IPS-NIHi11 (cell line): ENCODE measurements at places on chromosomes 3 and 15.

GRCh38 chr3:8273479-8273878, 228.1 kb upstream of the LMCD1 start:
- DNase-seq: no peak

- no peak for DNase-seq
Measured at GRCh38 chr15:65384505-65384894, 6.7 kb upstream of the IGDCC3 start.

- DNase-seq: peak; percentile 11
Measured at GRCh38 chr15:47027322-47027946, 689.9 kb upstream of the SEMA6D start.

DNA sequence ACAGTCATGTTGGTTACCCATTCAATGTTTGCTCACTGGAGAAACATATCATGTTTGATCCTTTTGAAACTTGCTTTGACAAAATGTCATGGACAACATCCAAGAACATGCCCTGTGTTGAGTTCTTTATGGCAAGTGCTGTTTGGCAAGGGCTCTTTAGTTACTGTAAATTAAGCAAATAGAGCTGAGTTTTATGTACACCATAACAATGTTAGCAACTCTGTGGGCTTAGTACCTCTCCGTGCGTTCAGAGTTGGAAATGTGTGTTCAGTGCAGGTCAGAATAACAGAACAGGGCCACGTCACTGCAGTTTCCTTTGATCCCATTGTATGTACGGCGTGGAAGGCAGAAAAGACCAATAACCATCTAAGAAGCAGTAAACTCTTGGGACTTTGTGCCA, 132.5 kb downstream of the MYRIP start:
- DNase-seq: no peak

DNA sequence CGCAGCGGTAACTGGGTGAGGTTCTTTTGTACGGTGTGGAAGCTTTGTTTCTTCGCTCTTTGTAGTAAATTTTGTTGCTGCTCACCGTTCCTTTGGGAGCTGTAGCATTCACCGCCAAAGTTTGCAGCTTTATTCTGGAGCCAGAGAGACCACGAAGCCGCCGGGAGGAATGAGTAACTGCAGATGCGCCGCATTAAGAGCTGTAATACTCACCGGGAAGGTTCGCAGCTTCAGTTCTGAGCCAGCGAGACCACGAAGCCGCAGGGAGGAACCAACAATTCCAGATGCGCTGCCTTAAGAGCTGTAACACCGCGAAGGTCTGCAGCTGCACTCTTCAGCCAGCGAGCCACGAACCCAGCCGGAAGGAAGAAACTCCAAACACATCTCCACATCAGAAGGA, 56.0 kb upstream of the DYNC1LI1 start:
- no peak for DNase-seq

- peak; percentile 49 for DNase-seq
Measured at GRCh38 chr15:22895465-22896190, 57.2 kb downstream of the NIPA2 start.

DNA sequence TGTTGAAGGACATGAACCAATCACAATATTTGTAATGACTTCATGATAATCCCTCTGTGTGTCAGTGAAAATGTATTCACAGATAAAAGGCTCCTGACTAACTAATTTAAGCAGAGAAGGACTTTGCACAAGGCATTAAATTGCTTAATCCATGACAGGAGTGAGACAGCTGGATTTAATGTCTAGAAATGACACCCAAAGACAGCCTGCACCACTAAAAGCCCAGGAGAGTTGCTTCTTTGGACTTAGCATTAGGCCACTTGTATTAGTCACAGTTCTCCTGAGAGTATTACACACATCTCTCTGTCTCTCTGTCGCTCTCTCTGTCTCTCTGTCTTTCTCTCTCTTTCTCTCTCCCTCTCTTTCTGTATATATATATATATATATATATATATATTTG, 180.4 kb downstream of the GOLGA8K start:
- DNase-seq: no peak

DNA sequence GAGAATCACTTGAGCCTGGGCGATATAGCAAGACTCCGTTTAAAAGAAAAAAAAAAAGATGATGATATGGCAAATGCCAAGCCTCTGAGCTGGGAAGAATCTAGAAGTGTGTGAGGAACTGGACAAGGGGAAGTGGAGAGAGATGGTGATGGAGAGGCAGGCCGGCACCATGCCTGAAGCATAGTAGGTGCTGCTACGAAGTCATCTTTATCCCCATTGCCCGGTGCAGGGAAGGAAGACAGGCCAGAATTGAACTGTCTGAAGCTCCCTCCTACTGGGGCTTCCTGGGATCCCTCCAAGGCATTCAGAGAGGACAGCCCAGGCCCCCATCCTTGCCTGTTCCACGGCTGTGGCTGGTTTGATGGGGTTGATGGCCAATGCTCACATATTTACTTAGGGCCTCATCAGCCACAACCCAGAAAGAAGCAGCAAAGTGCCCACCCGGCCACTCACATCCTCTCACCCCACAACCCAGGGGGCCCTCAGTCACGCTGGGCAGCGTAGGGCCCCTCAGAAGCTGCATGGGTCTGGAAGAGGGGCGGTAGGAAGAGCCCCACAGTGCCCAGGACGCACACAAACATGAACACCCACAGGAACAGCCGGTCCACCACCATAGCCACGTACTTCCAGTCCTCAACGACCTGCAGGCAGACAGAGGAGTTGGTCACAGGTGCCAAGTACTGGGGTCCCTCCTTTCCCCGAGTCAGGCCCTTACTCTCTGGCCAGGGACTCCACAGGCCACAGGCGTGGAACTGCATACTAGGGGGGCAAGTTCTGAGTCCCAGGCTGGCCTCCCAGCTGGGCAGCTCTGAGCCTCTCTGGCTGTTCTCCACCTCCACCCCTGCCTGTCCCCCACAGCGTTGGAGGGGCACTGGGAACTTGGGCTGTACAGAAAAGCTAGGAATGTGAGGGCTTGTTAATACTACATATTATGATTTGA, 4.1 kb upstream of the CHRNA3 start:
- no peak for DNase-seq

DNA sequence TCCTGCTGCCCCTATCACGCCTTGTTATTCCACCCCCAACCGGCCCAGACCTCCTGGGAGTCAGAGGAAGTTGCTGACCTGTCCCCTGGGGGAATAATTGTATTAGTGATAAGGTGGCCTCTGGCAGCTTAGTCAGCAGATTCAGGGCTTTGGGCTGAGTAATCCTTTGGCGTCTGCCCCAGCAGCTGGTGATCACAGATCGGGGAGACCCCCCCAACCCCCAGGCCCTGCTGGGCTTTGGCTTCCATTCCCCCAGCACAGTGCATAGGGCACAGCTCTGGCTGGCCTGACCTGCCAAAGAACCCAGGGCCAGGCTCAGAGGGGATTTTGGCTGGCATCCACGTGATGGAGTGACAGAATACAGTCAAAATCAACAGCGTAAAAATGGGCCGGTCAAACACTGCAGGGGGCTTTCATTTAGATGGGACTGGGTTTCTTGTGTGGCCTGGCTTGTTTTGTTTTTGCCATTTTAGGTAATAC, 3.9 kb upstream of the NR2E3 start:
- no peak for DNase-seq

DNA sequence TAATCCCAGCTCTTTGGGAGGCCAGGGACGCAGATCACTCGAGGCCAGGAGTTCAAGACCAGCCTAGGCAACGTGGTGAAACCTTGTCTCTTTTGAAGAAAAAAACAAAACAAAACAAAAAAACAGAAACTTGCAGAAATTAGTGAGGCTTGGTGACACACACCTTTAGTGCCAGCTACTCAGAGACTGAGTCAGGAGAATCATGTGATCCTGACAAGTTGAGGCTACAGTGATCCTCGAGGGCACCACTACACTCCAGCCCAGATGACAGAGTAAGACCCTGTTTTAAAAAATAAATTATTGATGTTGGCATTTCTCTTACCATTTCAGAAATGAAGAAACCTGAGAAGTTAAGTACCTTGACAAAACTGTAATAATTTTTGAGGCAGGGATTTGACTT, 44.6 kb upstream of the CCNB2 start:
- no peak for DNase-seq

- DNase-seq: peak; percentile 86
Measured at GRCh38 chr3:52005571-52005986, 9.9 kb upstream of the RPL29 start.

- DNase-seq: no peak
Measured at GRCh38 chr15:60275624-60276023, 122.2 kb downstream of the ANXA2 start.

DNA sequence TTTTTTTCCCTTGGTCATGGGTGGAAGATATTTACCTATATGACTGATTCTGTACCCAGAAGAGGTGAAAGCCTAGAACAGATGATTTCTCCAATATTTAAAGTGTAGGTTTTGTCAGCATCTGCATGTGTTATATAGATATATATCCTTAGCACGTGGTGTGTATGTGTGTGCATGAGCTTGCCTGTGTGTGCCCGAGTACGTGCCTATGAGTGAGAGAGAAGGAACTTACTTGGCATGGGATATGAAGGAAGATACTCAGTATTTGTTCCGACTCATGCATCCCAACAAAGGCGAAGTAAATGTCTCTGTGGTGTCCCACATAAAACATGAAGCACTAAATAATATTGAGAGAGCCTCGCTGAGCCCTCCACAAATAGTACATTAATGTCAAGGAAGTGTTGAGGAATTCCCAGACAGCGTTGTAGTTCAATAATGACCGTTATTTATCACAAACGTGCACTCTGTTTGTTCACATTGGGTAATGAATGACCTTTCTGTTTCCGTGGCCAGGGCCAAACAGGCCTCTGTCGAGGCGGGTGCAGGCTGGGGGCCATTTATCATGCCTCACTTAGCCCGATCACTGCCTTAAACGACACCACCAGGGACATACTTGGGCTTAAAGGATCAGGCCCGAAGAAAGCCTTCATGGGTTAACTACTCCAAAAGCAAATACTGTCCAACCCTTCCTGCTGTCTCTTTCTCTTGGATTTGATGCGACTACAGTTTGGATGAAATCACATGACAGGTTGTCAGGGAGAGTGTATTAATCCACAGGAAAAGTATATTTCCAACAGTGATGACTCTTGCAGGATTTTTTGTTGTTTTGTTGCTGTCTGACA, 267.7 kb downstream of the PTPRG start:
- DNase-seq: no peak

DNA sequence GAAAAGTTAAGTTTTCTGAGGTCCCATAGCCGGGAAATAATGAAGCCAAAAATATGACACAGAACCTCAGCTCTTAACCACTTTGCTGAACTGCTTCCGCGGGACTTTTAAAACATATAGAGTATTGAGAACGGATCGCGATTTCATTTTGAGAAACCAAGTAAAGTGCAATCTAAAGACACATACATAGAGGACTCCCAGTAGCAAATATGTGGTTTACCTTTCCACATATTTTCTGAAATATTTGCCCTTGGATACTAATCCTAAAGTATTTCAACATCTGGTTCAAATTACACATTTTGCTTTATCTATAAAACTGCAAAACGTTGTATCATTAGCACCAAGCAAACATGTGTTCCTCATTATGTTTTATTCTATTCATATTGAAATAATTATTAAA, 776.5 kb downstream of the ROBO2 start:
- DNase-seq: no peak

DNA sequence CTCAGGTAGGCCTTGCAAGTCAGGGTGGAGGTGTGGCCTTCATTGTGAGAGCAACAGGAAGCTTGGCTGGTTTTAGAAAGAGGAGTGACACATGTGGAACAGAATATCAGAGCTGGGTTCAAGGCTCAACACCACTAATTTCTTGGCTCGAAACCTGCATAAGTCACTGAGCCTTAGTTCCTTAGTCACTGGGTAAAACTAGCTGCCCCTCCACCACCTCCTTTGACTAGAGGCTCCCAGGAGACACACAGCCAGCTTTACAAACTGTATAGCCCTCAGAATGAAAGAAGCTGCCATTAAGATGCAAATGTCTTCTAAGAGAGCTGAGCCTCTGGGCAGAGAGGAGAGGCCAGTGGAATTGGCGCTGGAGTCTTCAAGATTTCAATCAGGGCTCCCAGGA, 67.7 kb downstream of the CERS3 start:
- DNase-seq: no peak

GRCh38 chr3:133077688-133078087, 39.5 kb downstream of the TMEM108 start:
- no peak for DNase-seq

- peak; percentile 39 for DNase-seq
Measured at GRCh38 chr3:159884661-159885402, 103.8 kb upstream of the IL12A start.

DNA sequence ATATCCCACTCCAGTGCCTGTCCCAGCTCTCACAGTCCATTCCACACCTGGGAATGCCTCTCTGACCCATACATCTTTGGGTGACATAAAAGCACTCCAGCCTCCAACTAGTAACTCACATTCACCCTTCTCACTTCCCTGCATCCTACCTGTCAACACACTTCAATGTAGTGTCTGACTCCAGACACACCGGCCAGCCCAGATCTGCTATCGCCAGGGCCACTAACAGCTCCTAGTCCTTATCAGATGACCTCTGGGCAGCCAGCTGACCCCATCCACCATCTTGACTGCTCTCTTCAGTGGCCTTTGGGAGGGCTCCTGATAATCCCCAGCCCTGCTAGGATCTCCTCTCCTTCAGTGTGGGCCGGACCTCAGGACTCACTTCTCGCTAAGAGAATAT, 2.9 kb upstream of the MCM2 start:
- DNase-seq: no peak

DNA sequence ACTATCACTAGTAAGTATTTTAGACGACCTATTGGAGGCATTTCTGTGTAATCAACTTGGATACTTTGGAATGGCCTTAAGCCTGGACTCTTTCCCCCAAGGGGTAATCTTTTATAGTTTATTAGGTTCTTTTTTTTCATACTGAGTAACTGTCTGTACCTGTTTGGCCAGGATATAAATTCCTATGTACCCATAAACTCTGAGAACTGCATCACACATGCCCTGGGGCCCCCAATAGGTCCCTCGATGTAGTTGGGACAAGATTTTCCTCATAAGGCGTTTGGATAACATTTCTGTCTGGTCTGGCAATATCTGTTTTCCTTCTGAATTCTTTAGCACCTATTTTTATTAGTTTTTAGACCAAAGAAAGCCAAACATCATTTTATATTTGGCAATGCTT, 86.4 kb upstream of the WNT7A start:
- DNase-seq: no peak

GRCh38 chr3:69130689-69131088, 8.3 kb upstream of the LMOD3 start:
- DNase-seq: no peak

GRCh38 chr15:36161771-36162212, 417.6 kb upstream of the CDIN1 start:
- DNase-seq: peak; percentile 20

- DNase-seq: no peak
Measured at GRCh38 chr15:39411102-39411989, 169.5 kb upstream of the THBS1 start.

GRCh38 chr3:156142702-156143101, 22.3 kb downstream of the KCNAB1 start:
- no peak for DNase-seq
